Tracheal epithelial cell (primary cell): ENCODE measurements at places on chromosomes 3 and 15. TPM values are rescaled to one million over a fixed set of nuclear protein-coding genes. Genes with fewer than 3 reads are reported as not detected.

The SNTN gene
- not detected in 2 replicates for total RNA-seq

The DGKG gene
- total RNA-seq = 0.48 TPM in 1 of 2 replicates, not detected in the other

The MB21D2 gene
- total RNA-seq = 4.3 and 16.6 TPM in 2 replicates

The PDHB gene
- total RNA-seq = 40.5 and 60.2 TPM in 2 replicates

The CCR9 gene
- not detected in 2 replicates for total RNA-seq

The GOLGA8H gene
- total RNA-seq = not detected in 2 replicates

The BNC1 gene
- 52.1 and 69.3 TPM in 2 replicates for total RNA-seq

The ZNF502 gene
- total RNA-seq = 2.7 and 5.8 TPM in 2 replicates

The KLF15 gene
- 3.2 TPM in 1 of 2 replicates, not detected in the other for total RNA-seq

The SNAPC5 gene
- total RNA-seq = 22.2 and 31.1 TPM in 2 replicates

The PLSCR2 gene
- total RNA-seq = 0.21 TPM in 1 of 2 replicates, not detected in the other

The NRROS gene
- under 0.01 TPM in 1 of 2 replicates, not detected in the other for total RNA-seq

The OXTR gene
- total RNA-seq = under 0.01 and 1.7 TPM in 2 replicates

The GPR149 gene
- not detected in 2 replicates for total RNA-seq

The ECE2 gene
- under 0.01 TPM in 1 of 2 replicates, not detected in the other for total RNA-seq

The KNG1 gene
- not detected in 2 replicates for total RNA-seq

The SH2D7 gene
- not detected in 2 replicates for total RNA-seq

The STRC gene
- 0.43 and 0.72 TPM in 2 replicates for total RNA-seq

The CRYBG3 gene
- total RNA-seq = 15.1 and 23.6 TPM in 2 replicates

The SLC12A8 gene
- total RNA-seq = 20.7 and 28.7 TPM in 2 replicates

The GALNT15 gene
- total RNA-seq = 0.21 and 0.24 TPM in 2 replicates

The CTXND1 gene
- not detected in 2 replicates for total RNA-seq

The PIERCE2 gene
- 1.7 and 4.9 TPM in 2 replicates for total RNA-seq

The P2RY1 gene
- total RNA-seq = 5.1 and 21.1 TPM in 2 replicates

The ZNF148 gene
- total RNA-seq = 24.1 and 26.6 TPM in 2 replicates

The CFAP100 gene
- total RNA-seq = not detected in 2 replicates

The CCDC9B gene
- 5.3 and 36.4 TPM in 2 replicates for total RNA-seq

The PLA2G4D gene
- total RNA-seq = under 0.01 TPM in 1 of 2 replicates, not detected in the other

The PLA2G4F gene
- total RNA-seq = 3.9 and 17.1 TPM in 2 replicates

The GOLGA6L10 gene
- 0.24 and 0.43 TPM in 2 replicates for total RNA-seq

The DUOXA2 gene
- not detected in 2 replicates for total RNA-seq

The DZIP1L gene
- total RNA-seq = 0.96 and 1.7 TPM in 2 replicates

The SLC27A2 gene
- 1.4 and 3.0 TPM in 2 replicates for total RNA-seq

The IL17RD gene
- total RNA-seq = 2.1 and 5.5 TPM in 2 replicates

The RPS27L gene
- 108 and 154 TPM in 2 replicates for total RNA-seq

The TMEM207 gene
- not detected in 2 replicates for total RNA-seq

The ATP10A gene
- total RNA-seq = 0.21 and 6.0 TPM in 2 replicates

The PARP15 gene
- not detected in 2 replicates for total RNA-seq

The IL17RE gene
- 2.6 and 2.7 TPM in 2 replicates for total RNA-seq

The ITGB5 gene
- total RNA-seq = 124 and 132 TPM in 2 replicates

The CHCHD6 gene
- 17.6 and 23.7 TPM in 2 replicates for total RNA-seq

The SERPINI1 gene
- total RNA-seq = 1.2 and 2.6 TPM in 2 replicates

The MYLK gene
- 8.7 and 41.4 TPM in 2 replicates for total RNA-seq

The PDCD10 gene
- total RNA-seq = 92.7 and 118 TPM in 2 replicates

The SCAANT1 gene
- not detected in 2 replicates for total RNA-seq

The MEX3B gene
- total RNA-seq = 0.64 and 3.4 TPM in 2 replicates

The IL20RB gene
- total RNA-seq = 86.8 and 233 TPM in 2 replicates

The SOX2 gene
- total RNA-seq = 1.2 and 10.9 TPM in 2 replicates

The XXYLT1 gene
- total RNA-seq = 12.3 and 16.4 TPM in 2 replicates

The SLC9C1 gene
- total RNA-seq = under 0.01 and 0.43 TPM in 2 replicates

The ZNF385D gene
- total RNA-seq = 0.72 TPM in 1 of 2 replicates, not detected in the other

The TM4SF18 gene
- total RNA-seq = 0.21 and 8.0 TPM in 2 replicates

The RBSN gene
- total RNA-seq = 18.8 and 23.2 TPM in 2 replicates

The PPARG gene
- total RNA-seq = 9.6 and 17.7 TPM in 2 replicates

The ADGRG7 gene
- total RNA-seq = 38.3 TPM in 1 of 2 replicates, not detected in the other
